Foreskin fibroblast (primary cell): ENCODE measurements at places on chromosomes 5 and 9.
A peak's percentile ranks its signal among the peaks of the same experiment; 100 is the strongest.

GRCh38 chr5:58923355-58923754 is 340.5 kb downstream of the RAB3C start:
- DNase-seq: no peak

DNA sequence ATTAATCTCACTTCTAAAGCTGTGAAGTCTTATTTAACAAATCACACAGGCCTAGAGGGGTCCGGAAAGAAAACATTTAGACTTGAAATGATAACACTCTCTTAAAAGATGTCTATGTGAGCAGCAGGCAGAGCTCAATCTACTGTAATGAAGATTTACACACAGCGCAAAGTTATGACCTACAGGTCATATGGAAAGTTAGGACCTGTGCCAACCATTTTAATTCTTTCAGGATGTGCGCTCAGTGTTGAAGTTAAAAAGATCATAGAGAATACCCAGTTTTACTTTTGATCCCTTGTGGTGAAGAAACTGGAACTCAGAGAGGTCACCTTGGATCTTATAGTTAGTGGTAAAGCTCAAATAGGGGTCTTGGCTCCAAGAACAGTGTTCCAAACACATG is 3.1 kb upstream of the CREBRF start:
- no peak for DNase-seq

DNA sequence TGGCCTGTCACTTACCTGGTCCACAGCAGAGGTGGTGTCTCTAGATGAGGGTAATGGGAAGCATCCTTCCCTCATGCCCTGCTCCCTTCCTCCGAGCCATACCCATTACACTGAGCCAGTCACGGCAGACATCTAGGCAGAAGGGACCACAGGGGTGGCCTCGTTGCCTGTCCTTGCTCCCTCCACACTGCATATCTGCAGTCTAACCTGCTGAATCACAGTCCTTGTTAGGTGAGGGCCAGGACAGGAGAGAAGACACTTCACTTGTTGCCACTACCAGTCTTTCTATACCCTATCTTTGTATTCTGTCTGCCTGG is 18.4 kb upstream of the SPINK4 start:
- DNase-seq: no peak

GRCh38 chr5:55225346-55225745 is 1.8 kb downstream of the MCIDAS start:
- DNase-seq: no peak

DNA sequence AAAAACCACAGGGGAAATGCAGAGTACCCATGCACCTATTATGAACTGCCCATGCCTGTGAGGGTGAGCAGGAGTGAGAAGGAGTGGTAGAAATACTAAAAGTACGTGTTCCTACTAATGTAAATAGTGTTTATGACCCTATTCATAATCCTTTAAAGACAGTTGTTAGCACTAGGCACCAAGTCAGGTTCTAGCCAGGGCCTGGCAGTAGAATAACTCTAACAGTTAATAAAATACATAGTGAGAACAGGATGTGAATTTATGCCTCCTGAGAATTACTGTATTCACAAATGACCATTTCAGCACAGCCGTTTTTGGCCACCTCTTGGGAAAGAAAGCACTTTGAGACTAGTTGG is 103.2 kb upstream of the TARS1 start:
- no peak for DNase-seq

- no peak for DNase-seq
These were observed 867 bp downstream of the SYK start for GRCh38 chr9:90802386-90802985.

DNA sequence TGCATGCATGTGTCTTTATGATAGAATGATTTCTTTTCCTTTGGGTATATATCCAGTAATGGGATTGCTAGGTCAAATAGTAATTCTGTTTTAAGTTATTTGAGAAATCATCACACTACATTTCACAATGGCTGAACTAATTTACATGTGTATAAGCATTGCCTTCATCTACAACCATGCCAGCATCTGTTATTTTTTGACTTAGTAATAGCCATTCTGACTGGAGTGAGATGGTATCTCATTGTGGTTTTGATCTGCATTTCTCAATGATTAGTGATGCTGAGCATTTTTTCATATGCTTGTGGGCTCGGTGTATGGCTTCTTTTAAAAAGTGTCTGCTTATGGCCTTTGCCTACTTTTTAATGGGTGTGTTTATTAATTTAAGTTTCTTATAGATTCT is 102.3 kb upstream of the CCDC112 start:
- peak; percentile 85 for DNase-seq

GRCh38 chr9:121707477-121708424 is 56.3 kb downstream of the DAB2IP start:
- no peak for DNase-seq

GRCh38 chr9:125991886-125992529 is 244.8 kb downstream of the PBX3 start:
- DNase-seq: no peak

DNA sequence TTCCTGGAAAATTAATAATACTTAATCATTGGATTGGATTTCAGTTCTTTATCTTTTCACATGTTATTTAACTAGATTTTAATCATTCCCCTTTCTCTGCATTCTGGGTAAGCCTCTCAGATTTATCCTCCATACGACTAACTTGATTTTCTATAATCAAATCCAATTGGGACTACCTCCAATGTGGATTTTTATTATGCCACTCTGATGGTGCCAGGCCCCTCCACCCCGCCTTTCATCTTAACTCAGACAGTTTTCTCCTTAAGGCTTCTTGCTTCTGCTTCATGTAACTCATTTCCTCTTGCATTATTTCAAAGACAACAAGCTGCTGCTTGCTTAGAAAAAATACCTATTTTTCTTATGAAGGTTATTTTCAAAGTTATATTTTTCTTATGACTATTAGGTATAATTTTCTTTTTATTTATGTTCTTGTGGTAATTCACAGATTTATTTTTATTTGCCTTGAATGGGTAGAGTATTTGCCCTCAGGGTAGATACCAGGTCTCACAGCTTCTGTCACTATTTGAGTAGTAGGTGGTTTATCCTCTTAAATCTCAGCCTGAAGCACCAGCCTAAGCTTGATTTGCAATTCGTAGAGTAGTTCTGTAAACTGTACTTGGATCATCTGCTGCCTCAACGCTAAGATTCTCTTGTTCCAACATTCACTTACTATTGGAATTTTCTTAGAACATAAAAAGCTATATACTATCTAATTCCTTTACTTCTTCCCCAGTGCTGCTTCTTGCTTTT is 659.0 kb upstream of the ARRDC3 start:
- no peak for DNase-seq

- no peak for DNase-seq
These were observed 47.1 kb downstream of the LIX1 start for GRCh38 chr5:97095318-97095732.

GRCh38 chr5:74130155-74130897 is 504.3 kb downstream of the ARHGEF28 start:
- no peak for DNase-seq

- peak; percentile 99 for DNase-seq
These were observed 21.2 kb downstream of the DYNC2I2 start for GRCh38 chr9:128635266-128636023.

DNA sequence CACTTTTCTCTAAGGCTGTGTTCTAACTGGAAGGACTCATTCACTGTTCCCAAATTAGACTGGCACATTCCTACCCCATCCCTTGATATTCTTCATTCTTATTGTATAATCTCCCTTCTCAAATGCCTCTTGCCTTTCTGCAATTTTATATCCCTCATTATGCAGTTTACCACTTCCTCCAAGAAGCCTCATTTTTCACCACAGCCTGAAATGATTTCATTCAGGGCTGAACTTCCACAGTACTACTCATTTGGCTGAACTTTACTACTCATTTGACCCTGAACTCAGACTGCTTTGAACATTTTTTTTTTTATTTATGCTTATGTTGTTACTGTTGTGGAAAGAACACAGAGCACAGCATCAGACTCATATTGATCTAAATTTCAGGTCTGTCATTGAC is 32.7 kb downstream of the GRIA1 start:
- peak; percentile 81 for DNase-seq

GRCh38 chr5:17819783-17820182 is 185.5 kb downstream of the TAF11L14 start:
- no peak for DNase-seq

GRCh38 chr5:73529081-73529480 is 30.8 kb downstream of the BTF3 start:
- DNase-seq: no peak

DNA sequence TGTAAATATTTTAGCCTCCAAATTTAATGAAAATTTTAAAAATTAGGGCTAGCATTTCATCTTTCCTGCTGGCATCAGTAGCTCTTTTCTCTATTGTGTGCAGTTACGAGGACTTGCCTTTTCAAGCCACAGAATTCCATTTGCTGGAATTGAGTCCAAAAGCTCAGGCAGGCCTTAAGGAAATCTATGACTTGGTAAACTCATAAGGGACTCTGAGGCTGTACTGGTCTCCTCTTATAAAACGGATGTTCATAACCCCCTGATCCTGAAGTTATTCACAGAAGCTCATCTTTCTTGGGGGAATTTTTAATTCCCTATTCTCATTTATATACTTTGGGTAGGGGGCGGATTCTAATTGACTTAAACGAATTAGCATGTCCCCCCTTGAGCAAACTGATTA is 23.4 kb downstream of the ANKRA2 start:
- DNase-seq: no peak

DNA sequence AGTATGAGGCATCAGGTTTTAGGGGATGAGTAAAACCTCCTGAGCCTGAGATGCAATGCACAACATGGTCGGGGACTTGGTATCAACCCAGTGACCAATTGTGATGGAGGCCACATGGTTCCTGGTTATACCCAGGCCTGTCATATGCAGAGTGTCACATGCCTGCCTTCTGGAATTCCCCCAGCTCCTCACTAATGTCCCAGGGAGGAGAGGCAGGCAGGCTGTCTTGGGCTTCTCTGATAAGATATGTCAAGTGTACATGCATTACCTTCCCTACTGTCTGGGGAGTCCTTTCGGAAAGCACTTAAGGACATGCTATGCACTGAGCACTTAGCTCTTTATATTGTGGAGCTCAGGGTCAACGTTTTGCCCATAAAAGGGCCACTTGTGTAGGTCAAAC is 14.2 kb upstream of the PALM2AKAP2 start:
- DNase-seq: no peak

GRCh38 chr5:134174841-134175839 is 1.6 kb downstream of the SKP1 start:
- peak; percentile 18 for DNase-seq

DNA sequence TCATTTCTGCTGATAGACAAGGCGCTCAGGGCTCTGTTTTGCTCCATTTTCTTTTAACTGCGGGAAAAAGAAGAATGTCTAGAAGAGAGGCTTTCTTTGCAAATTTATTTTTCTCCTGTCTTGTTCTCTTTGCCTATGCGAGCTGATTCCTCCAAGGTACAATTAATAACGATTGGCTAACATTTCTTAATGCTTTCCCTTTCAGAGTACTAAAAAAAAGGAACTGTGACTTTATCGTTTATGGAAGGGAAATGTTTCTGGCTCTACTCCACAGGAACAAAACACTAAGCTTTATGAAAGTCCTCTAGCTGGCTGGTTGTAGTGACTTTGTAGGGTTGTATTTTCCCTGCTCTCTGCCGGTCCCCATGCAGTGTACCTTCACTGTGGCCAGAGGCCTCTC is 11.7 kb downstream of the NSG2 start:
- DNase-seq: no peak

DNA sequence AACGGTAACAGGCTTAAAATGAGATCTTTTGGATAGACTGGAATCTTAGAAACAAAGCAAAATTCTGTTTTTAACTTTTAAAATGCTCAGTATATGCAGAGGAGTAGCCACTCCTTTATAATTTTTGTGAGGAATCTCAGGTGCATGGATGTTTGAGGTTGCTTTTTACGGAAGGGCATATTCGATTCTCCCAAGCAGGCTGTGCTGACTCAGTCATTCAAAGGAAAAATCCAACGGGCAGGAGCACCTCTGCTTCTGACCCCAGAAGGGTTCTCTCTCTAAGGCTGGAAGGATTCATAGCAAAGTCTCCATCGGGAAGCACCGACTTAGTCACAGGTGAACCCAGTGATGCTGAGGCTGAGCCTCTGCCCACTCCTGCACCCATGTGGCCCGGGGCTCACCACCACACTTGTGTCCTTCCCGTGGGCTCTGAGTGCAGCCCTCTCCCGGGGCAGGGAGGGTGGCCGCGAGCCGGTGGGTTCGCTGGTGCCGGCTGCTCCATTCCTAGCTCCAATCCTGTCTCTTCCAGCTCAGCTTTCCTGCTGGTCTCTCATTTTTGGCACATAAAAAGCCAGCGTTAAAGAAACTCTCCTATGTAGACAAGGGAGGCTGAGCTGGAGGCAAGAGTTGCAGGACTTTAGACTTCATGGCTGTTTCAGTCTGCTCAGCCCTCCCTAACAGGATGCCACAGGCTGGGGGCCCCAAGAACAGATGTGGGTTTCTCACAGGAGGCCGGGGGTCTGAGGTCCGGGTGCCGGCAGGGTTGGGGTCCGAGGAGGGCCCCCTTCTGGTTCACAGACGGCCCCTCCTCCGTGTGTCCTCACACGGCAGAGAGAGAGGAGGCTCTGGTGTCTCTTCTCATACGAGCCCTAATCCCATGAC is 135.6 kb upstream of the LPCAT1 start:
- no peak for DNase-seq

DNA sequence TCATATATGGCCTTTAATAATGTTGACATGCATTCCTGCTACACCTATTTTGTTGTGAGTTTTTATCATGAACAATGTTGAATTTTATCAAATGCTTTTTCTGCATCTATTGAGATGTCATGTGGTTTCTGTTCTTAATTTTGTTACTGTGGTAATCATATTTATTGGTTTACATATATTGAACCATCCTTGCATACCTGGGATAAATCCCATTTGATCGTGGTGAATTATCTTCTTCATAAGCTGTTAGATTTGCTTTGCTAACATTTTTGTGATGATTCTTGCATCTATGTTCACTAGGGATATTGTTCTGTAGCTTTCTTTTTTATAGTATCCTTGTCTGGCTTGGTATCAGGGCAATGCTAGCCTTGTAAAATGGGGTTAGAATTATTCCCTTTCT is 222.0 kb downstream of the WDR70 start:
- DNase-seq: no peak

GRCh38 chr5:13249854-13250253 is 694.6 kb downstream of the DNAH5 start:
- no peak for DNase-seq

DNA sequence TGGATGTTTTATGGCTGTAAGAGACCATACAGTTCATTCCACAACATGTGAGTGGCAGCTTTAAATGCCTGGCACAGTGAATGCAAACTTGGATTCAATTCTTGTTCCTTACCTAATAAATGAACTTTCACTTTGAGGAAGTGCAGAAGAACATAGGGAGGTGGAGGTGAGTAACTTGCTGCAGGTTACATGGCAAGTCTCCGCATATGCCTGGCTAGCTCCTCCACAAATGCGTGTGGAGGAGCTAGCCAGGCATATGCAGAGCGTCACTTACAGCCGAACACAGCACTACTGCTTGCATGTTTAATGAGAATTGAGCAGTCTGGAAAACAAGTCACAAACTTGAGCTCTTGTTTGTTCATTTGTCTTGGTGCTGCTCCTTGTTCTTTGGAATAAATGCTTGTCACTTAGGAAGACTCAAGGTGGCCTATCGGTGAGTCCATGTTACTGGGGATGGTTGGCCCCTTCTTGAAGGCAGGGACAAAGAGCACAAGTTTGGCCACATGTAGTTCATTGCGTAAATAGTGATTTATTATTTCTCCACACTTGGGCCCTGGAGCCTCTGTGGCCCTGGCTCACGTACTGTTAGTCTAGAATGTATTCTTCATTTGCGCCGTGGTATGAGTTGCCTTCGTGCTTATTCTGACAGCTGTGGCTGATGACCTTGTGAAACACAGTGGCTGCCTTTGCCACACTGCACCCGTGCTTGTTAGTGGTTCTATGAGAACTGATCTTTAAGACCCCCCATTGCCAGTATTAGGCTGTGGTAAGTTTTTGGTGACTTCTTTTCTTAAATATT is 3.1 kb downstream of the ISOC1 start:
- DNase-seq: no peak

GRCh38 chr5:90861843-90862586 is 303.4 kb downstream of the ADGRV1 start:
- DNase-seq: no peak
